Choroid plexus epithelial cell (primary cell): ENCODE measurements at places on chromosomes 3 and 15.

GRCh38 chr3:46468753-46469600 lies 4.3 kb upstream of the LTF start:
- DNase-seq: no peak

GRCh38 chr3:127307112-127307835 lies 19.4 kb upstream of the PRR20G start:
- no peak for DNase-seq

- no peak for DNase-seq
These were observed 45.8 kb downstream of the SLC25A26 start for GRCh38 chr3:66266551-66266950.

DNA sequence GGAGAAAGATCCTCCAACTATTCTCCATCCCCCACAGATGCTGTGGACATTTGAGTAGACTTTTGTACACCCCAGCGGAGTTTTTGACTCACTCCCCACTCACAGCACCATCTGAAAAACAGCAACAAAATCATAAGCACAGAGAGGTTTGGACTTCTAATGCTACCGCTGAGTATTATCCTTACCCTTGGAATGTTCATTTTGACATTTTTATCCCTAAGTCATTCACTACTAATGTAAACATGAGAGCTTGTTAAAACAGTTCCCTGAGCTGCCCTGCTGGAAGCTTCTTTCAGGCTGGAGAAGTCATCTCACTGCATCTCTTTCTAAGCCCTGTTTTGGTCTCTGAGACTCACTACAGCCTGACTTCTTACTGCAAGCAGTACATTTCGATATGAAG lies 1045.9 kb downstream of the MCTP2 start:
- peak; percentile 83 for DNase-seq

GRCh38 chr15:68272721-68273271 lies 4.7 kb upstream of the FEM1B start:
- peak; percentile 46 for DNase-seq

- DNase-seq: peak; percentile 90
These were observed 1.4 kb upstream of the WNT5A start for GRCh38 chr3:55488398-55489055.

- DNase-seq: no peak
These were observed 400.9 kb upstream of the MCTP2 start for GRCh38 chr15:93830221-93831080.

DNA sequence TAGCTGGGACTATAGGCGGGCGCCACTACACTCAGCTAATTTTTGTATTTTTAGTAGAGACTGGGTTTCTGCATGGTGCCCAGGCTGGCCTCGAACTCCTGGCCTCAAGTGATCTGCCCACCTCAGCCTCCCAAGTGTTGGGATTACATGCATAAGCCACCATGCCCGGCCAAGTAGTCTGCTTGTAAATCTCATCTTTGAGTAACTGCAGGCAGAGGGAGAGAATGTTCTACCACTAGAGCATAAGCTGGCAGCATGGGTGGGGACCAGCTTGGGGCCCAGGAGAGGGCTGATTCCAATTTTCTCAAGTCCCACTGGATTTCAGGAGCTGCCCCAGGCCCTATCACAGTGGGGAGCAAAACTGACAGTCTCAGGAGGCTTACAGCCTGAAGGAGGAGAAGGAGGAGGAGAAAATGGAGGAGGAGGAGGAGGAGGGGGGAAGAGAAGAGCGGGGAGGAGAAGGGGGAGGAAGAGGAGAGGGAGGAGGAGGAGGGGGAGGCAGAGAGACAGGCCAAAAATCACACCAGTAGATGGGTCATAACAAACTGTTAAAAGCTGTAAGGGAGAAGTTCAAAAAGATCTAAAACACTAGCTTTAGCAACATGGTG lies 229.1 kb upstream of the IGF1R start:
- DNase-seq: no peak

DNA sequence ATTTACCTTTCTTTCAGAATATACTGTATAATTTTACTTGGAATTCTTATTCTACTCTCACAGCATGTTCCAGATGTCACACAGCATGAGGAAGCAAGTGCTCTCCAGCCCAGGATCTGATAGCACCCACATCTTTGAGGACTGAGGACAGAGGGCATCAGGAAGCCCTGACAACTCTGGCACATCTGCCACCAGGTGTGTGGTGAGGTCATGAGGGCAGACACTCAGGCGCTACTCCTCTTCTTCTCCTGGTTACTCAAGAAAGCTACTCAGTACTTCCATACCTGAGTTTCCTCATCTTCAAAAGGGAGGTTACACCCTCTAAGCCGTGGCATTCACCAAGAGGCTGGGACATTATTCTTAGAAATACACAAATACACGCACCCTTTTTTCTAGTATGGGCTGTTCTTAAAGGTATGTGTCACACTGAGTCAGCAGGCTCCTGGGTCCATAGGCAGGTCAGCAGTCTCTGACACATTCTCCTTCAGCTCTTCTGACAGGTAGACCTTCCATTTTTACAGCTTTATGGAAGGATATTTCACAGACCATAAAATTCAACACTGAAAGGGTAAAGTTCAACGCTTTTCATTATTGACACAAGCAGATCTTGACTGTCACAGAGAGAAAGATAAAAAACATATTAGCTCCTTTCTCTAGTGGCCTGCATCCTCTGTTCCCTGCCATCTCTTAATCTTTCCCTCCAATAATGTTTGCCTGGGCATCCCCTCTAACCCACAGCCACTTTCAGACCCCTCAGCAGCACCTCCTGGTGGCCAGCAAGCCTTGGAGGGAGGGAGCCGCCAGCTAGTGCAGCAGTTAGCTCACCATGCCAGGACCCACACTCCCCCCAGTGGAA lies 103.2 kb upstream of the TJP1 start:
- peak; percentile 95 for DNase-seq

DNA sequence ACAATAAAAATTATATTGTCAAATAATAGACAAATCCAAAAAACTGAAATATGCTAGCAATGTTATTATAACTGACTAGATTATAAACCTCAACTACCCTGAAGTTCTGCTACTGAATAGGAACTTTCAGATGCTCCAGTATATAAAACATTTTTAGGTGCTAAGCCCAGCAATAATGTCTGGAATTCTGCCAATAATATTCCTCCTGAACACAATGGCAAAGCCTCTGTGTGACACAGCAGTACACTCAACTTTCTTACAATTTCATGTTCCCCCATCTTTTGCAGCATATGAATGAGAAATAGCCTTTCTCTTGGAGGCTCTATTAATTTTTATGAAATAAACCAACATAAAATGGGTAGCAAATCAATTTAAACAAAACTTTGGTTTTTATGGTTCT lies 29.5 kb downstream of the ATOSA start:
- DNase-seq: no peak

GRCh38 chr3:83655083-83655482 lies 1303.7 kb upstream of the CADM2 start:
- no peak for DNase-seq

- peak; percentile 33 for DNase-seq
These were observed 18.6 kb downstream of the SUCLG2 start for GRCh38 chr3:67635806-67636205.

GRCh38 chr3:113079218-113079961 lies 88.6 kb downstream of the GTPBP8 start:
- no peak for DNase-seq

DNA sequence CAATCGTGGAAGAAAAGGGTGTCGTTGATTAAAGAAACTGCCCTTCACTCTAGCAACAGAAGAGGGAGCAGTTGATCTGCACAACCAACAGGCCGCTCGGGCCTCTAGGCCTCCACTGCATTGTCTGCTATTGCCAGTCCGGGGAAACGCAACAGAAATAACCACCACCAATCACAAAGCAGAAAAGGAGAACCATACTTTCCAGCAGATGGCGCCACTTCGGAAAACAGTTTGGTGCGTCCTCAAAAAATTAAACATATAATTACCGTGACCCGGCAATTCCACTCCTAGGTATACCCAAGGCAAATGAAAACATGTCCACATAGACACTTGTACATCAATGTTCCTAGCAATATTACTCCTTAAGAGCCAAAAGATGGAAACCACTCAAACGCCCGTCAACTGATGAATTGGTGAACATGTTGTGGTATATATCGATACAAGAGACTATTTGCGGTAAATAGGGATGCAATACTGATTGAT lies 154.1 kb downstream of the TJP1 start:
- peak; percentile 97 for DNase-seq

- DNase-seq: peak; percentile 71
These were observed 14.3 kb downstream of the RHOA start for GRCh38 chr3:49397470-49397869.

DNA sequence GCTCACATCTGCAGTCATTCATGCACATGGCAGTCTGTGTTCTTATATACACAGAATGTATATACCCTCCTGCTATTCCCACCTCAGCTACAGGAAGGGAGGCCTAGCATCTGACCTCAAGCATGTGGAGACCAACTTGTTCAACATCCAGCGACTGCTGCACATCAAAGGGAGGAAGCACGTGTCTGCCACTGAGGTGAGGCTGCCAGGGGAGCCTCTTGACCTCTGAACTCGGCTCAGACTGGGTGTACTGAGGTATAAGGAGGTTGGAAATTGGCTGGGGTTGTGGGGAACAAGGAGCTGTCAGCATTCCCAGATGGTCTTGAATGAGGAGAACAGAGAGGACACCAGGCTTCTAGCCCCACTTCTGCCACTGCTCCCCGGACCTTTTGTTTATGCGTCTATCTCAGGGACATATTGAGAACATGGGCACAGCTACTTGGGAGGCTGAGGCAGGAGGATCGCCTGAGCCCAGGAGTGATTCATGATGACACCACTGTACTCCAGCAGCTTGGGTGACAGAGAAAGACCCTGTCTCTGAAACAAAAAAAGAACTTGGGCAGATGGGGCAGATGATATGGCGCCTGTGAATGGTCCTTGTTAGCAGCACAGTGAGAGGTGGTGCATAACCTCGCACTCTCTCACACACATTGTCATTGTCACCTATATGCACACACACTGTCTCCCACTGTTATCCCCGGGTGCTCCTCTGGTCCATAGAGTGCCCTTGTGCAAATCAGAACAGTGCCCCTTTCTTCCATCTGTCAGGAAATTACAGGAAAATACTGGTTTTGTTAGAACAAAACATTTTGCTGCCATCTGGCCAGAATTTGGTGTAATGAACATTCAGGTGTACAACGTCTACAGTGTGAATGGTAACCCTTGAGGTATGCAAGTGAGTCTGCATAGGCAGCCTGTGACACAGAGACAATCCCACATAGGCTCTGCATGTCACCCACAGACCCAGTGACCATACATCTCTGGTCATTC lies 5.4 kb downstream of the VILL start:
- peak; percentile 23 for DNase-seq

- DNase-seq: peak; percentile 98
These were observed 74.1 kb upstream of the POMGNT2 start for GRCh38 chr3:43180027-43180426.

GRCh38 chr3:16148783-16149182 lies 25.7 kb upstream of the GALNT15 start:
- DNase-seq: peak; percentile 99

GRCh38 chr3:150396956-150397550 lies 11.0 kb upstream of the TSC22D2 start:
- no peak for DNase-seq

DNA sequence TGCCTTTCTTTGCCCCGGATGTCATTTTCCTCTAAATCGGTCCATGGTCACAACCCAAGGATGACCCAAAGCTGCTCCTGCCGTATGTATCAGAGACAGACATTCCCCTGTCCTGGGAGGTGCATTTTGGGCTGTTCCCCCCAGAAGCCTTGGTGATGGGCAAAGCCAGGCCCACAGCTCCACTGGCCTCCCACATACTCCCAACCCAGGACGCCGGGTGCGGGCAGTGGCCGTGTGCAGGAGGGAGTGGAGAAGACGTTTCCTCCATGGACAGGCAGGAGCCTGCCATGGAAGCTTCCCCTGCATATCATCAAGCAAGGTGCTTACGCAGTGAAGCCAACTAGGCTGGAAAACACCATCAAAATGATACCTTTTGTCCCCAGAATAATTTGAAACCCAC lies 175.0 kb downstream of the ATP10A start:
- DNase-seq: no peak

DNA sequence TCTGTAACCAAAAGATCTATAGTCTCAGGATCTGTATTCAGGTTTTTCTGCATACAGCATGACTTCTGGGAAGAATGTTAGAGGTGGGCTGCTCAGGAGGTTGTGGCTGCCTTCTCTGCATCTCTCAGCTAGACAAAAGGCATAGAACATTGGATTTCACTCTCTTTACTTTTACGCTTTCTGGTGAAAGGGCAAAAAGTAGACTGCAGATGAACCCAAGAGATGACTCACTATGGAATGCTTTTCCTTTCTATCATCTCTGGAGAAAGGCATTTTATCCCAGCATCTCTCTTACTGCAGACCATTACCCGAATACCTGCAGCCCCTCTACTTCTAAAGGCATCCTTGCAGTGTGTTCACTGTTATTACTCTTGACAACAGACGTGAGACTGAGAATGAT lies 222.2 kb downstream of the WNT5A start:
- DNase-seq: peak; percentile 39

- DNase-seq: peak; percentile 67
These were observed 1.4 kb downstream of the KBTBD13 start for GRCh38 chr15:65077981-65078352.

DNA sequence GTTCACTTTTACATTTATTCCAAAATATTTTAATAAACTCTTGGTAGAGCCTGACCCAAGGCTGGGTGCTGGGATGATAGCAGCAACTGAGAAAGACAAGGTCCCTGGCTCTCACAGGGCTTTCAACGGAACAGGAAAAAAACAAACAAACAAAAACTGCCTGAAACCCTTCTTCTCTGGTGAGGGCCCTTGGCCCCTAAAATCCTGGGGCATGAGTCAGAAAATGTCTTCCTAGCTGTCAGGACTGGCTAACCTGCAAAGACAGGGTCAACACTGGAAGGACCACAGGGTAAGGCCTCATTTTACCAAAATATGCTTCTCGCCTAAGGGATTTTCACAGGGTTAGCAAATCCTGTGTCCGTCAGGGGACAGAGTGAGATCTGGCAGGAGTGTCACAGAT lies 45.7 kb upstream of the WNT5A start:
- DNase-seq: peak; percentile 44

- no peak for DNase-seq
These were observed 370.7 kb upstream of the SLCO3A1 start for GRCh38 chr15:91482799-91483198.

DNA sequence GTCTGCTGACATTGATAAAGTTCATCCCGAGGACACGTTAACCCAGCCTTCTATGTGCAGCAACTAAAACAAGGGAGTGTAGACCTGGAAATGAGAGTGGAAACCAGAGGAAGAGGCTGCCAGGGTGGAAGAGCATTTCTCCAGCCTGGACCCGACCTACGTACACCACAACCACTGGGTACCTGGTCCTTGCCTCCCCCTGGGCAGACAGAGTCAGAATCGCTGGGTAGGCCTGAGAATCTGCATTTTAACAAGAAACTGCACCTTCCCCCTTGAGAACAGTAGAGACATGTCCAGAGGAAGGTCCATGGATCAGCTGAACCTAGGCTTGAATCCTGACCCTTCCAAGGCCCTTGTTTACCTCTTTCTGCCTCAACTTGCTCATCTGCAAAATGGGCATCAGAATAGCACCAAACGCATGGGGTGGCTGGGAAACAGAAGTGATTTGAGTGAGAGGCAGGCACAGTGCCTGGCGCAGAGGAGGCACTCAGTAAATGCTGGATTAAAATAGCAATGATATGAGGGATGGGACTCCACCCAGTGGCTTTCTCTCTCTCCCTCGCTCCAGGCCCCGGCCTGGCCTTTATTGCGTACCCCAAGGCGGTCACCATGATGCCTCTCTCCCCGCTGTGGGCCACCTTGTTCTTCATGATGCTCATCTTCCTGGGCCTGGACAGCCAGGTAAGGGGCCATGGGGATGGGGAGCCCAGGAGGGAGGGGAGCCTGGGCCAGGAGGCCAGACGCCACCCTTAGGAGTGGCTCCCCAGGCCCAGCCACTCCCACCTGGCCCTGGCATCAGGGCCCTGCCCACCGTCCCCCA lies 66.9 kb upstream of the SLC6A1 start:
- no peak for DNase-seq
